ENCODE measurements at places on chromosomes 11 and 22.

DNA sequence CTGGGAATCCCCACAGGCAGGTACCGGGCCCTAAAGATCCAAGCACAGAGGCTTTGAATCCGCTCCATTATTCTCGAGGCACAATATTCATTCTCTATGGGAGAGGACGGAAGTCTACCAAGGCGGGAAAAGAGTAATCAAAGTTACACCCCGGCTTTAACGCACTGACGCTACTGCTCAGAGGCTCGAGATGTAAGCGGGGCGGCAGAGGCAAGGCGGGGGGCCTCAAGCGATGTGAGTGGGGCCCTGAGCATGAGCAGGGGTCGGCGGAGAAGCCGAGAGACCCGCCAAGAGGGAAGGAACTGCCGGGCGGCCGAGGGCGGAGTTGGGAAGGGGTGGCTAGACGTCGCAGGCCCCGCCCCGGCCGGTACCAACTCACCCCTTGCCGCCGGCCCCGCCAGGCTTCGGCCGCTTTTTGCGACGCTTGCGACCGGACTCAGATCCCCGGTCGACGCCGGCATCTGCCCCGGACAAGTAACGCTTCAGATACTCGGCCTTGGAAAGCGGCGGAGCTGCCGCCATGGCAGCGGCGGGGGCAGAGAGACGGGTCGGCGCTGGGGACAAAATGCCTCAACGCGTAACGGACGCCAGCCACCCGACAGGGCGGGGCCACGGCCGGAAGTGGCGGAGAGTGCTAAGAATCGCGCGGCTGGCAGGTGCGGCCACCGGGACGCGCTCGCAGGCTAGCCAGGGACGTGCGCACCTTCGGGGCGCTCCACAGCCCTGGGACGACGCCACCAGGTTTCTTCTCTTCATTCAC, at the start of gene BUD13:
TSS of gene BUD13 (minus strand) at position 545 of the 760 bp plus-strand sequence. CDS start at position 522, 23 bp downstream.
- DNase-seq, result peak; percentile 95

DNA sequence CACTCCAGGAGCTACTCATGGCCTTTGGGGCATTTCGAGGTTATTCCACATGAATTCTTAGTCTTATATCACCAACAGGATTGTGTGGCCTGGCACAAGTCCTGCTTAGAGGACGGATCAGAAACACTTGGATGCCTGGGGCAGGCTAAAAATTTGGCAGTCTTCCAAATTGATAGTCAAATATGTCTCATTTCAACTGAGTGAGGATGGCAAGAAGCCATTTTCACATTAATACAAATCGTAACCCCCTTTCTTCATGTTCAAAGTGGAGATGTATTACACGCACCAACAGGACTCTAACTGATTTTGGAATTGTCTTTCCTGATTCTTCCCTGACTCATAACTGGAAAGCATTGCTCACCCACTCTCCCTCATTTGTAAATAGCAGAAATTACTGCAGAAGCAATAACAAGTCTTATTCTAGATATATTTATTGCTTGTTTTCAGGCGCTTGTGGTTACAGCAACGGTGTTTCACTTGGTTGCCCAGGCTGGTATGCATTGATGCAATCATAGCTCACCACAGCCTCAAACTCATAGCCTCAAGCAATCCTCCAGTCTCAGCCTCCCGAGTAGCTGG, 10.3 kb upstream of the CCDC86 start:
- DNase-seq, result no peak

GRCh38 chr11:114153224-114153623, 93.7 kb downstream of the ZBTB16 start:
- no peak for DNase-seq

DNA sequence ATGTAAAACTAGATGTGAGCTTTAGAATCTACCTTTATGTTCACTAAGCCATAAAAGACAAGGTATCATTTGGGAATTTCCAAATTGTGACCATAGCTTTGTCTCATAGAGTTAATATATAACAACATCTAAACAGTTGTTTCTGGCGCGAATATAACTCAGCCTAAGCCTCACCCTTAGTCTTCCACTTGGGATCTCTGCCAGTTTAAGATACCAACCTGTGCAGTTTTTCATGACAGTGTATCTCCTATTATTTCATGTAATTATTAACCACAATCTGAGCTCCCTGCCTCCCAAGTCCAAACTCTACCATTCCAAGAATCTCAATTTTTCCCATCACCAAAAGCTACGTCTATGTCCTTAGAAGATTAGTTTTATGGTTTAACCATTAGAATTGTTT, 572.5 kb upstream of the ISX start:
- DNase-seq, result no peak

- no peak for DNase-seq
These were observed 871 bp downstream of the BDNF start for GRCh38 chr11:27699242-27699925.

DNA sequence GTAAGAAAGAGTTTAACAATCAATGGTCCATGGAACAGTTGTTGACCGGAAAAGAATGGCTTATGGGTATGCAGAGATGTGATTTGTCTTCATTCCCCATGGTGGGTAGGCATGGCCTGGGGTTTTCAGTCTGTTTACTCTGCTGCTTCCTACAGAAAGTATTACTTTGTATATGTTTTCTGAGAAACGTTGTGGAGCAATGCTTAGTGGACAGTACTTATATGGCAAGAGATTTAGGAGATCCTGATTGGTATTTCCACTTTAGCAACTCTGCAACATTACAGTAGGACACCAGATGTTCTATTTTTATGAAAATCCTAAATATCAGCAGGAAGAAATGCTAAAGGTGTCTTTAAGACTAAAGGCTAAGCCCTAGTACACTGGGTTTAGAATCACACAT, 309.1 kb downstream of the AASDHPPT start:
- DNase-seq, result no peak

- DNase-seq, result peak; percentile 44
These were observed 44.3 kb downstream of the NNMT start for GRCh38 chr11:114340311-114341131.

- no peak for DNase-seq
These were observed 90.9 kb downstream of the MICAL2 start for GRCh38 chr11:12200991-12201985.

- DNase-seq, result no peak
These were observed 28.4 kb downstream of the TRIM29 start for GRCh38 chr11:120109531-120109930.

DNA sequence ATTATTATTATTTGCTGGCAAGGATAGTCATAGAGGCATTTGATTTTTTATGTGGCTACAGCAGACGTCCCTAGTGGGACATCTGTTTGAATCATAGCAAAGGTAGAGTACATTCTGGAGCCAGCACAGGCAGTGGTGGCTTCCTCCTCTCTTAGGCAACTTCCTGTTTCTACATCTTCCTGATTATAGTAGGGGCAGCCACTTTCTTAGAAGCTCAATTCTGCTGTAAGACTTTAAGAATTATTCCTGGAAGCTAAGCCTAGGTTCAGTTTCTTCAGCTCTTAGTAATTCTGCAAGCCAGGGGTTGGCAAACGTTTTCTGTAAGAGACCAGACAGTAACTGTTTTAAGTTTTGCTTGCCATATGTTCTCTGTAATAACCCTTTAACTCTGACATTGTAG, 129.3 kb upstream of the TENM4 start:
- DNase-seq, result peak; percentile 23

GRCh38 chr11:17197431-17197898, 10.3 kb downstream of the PIK3C2A start:
- no peak for DNase-seq

- no peak for DNase-seq
These were observed 20.8 kb upstream of the ATP5MG start for GRCh38 chr11:118380571-118380970.

- no peak for DNase-seq
These were observed 3.6 kb downstream of the BCL9L start for GRCh38 chr11:118921929-118922744.

DNA sequence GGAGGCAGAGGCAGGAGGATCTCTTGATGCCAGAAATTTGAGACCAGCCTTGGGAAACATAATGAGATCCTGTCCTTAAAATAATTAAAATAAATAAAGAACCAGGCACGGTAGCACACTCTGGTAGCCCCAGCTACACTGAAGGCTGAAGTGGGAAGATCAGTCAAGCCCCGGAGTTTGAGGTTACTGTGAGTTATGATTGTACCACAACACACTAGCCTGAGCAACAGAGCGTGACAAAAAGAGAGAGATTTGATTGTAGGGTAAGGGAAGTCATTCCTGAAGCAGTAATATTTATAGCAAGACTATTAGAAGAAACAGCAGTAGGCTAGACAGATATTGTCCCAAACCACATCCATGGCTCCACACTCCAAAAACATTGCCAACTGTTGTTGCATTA, 1408.4 kb upstream of the TENM4 start:
- no peak for DNase-seq

- no peak for DNase-seq
These were observed 129.0 kb downstream of the TEAD1 start for GRCh38 chr11:12803086-12803826.

- DNase-seq, result no peak
These were observed 4.6 kb downstream of the BID start for GRCh38 chr22:17769716-17770082.

- DNase-seq, result no peak
These were observed 43.8 kb upstream of the LYVE1 start for GRCh38 chr11:10611979-10612862.

GRCh38 chr11:45146072-45147016, at the start of gene PRDM11:
PRDM11 (plus strand) TSS chr11:45146639; CDS start chr11:45181767, 35,128 bp downstream.
- DNase-seq, result no peak

GRCh38 chr11:553988-554340, 6.6 kb downstream of the LMNTD2 start:
- DNase-seq, result no peak

DNA sequence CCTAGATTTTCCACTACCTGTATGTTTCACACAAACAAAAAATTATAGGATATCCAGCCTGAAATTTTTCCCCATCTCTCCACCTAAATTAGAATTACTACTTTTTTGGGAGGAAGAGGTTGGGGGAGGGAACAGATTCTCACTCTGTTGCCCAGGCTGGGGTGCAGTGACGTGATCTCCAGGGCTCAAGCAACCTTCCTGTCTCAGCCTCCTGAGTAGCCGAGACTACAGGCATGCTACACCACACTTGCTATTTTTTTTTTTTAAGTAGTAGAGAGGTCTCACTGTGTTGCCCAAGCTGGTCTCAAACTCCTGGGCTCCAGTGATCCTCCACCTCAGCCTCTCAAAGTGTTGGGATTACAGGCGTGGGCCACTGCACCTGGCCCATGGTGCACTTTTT, 9.5 kb downstream of the JAML start:
- peak; percentile 66 for DNase-seq

DNA sequence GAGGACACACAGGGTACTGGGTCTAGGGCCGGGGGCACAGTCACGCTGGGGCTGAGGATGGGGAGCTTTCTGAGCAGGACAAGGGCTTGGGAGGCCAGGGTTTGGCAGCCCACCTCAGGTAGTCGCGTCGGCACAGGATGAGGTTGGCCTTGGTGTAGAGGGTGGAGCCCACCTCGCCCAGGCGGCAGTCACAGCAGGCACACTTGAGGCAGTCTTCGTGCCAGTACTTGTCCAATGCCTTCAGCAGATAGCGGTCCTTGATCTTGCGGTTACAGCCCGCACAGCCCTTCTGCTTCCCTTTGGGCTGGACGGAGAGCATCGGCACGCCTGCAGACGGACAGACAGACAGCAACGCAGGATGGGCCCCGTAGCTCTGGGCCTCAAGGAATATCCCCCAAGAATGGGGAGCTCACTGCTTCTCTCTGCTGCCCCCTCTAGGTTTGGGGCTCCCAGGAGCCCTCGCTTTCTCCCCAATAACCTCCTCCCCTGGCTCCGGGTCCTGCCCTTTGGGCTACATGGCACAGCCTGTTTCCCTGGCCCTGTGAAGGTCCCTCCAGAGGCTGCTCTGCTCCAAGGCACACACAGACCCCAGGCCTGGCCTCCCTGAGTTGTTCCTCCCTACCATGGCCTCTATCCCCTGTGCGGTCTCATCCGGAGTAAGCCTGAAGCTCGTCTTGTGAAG, 33.4 kb downstream of the LMO1 start:
- DNase-seq, result no peak

DNA sequence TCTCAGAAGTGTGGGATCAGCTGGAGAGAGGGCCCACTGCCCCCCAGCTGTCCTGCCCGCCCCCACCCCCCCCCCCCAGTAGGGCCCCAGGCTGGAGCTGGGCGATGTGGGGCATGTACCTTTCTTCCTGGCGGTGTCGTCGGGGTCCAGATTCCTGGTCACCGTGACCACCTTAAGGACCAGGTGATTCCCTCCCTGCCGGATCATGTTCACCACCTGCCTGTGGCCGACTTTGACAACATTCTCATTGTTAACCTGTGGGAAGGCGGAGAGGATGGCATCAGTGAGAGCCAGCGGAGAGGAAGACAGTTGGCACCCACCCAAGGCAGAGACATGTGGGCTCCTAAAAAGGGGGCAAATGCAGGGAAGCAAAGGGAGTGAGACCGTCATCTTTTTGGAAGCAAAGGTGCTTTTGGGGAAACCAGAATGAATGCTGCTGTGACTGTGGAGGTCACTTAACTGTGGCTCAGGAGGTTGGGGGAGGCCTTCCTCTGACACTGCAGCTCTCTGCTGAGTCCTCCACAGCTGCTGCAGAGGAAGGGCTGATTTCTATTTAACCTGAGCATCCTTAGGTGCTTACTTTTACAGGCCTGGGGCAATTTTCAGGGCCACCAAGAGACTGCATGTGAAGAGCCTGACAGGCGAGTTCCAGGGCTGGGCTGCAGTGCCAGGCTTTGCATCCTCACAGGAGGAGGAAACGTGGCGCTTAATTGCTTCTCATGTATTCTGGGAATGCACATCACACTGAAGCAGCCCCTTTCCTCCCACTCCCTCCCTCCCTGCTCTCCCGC, 104.5 kb downstream of the CTTN start:
- DNase-seq, result no peak

- peak; percentile 68 for DNase-seq
These were observed 939 bp upstream of the SH3BP1 start for GRCh38 chr22:37638391-37639069.

DNA sequence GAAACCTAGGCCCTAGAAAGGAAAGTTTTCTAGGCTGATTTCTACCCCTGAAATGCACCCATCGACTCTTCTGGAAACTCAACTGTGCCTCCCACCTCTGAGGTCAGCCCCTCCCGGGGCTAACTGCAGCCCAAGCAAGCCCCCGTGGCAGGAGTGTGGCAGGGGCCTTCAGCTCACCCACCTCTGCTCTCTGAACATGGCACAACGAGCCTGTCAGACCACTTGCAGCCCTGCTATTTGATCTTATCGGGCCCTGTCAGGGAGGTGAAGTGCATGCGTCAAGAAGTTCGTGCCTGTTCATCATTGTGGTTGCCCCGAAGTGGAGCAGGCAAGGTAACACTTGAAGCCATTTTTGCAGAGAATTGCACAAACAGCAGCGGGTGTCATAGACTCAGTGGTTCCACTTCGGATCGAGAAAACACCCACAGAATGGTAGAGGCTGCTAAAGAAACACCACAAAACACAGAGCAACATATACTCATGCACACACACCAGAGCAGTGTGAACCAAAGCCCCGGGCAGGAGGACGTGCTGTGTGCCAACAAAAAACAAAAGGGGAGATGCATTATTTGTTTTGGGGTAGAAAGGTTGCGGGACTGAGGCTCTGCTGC, 262.7 kb downstream of the ETS1 start:
- peak; percentile 88 for DNase-seq

- DNase-seq, result no peak
These were observed 91.3 kb upstream of the KCNQ1OT1 start for GRCh38 chr11:2791139-2791520.

GRCh38 chr11:73215191-73216134, 2.6 kb upstream of the P2RY2 start:
- no peak for DNase-seq

- DNase-seq, result peak; percentile 81
These were observed 9.4 kb upstream of the SAMM50 start for GRCh38 chr22:43945632-43946383.
